ENCODE measurements at places on chromosomes 7 and 10.

DNA sequence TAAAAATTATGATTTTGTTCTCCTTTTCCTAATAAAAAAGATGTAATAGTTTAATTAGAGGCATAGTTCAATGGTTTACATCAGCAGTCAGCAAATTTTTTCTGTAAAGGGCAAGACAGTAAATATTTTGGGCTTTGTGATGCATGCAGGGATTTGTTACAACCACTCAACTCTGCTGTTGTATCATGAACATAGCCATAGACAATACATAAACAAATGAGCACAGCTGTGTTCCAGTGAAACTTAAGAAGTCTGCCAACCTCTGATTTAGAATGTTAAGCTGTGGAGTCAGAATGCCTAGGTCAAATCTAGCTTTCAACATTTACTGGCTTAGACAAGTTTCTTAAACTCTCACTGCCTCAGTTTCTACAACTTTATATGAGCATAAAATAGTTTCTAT is 31.6 kb downstream of the ASZ1 start:
- no peak for DNase-seq

DNA sequence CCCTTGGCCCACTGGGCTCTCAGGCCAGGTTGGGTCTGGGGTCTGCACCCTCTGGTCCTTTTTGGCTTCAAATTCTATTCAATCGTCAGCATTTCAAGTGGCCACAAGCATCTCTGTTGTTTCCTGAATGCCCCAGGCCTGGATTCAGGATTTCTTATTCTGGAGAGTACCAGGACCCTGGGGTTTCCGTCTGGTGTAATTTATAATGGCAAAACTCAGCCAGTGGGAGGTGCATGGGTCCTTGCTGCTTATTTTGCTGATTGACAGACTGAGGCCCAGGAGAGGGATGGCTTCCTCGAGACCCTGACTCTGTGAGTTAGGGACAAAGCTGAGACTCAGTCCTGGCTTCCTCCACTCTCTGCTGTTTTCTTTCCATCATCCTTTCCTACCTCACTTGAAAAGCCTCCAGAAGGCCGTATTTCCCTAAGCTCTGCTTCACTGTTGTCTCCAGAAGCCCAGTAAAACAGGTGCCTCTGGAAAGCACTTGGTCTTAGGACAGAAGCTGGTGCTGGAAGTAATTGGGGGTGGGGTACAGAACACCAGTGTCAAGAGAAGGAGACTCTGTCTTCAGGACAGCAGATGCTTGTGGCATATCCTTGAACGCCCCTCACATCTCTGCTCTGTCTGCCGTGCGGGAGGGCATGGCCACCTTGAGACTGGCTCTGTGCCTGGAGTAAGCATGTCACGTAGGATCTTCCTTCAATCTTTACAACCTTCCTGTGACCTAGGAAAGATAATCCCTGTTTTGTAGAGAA is 39.4 kb upstream of the SH2D4B start:
- no peak for DNase-seq

DNA sequence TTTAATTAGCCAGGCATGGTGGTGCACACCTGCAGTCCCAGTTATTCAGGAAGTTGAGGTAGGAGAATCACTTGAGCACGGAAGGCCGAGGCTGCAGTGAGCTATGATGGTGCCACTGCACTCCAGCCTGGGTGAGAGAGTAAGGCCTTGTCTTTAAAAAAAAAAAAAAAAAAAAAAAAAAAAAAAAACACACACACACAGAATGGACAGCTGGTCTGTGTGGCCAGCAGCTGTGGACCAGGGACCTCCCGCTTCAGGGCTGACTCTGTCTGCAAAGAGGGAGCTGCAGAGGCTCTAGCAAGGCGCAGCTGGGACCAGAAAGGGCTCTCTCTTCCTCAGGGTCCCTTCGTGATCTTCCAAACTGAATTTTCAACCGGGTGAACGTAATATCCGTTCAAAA is 53.6 kb upstream of the DNAAF5 start:
- DNase-seq = no peak

- DNase-seq = no peak
These were observed 11.8 kb upstream of the TNRC18 start for GRCh38 chr7:5435291-5436002.

- DNase-seq = no peak
These were observed at the start of gene ADARB2 for GRCh38 chr10:1737222-1738061. Gene ADARB2 (minus strand): TSS chr10:1737525.

GRCh38 chr7:12638851-12639456 is 48.5 kb upstream of the ARL4A start:
- no peak for DNase-seq

GRCh38 chr7:98230746-98231471 is 19.7 kb downstream of the BHLHA15 start:
- no peak for DNase-seq

GRCh38 chr10:112689327-112690072 is 242.5 kb downstream of the VTI1A start:
- DNase-seq = no peak

DNA sequence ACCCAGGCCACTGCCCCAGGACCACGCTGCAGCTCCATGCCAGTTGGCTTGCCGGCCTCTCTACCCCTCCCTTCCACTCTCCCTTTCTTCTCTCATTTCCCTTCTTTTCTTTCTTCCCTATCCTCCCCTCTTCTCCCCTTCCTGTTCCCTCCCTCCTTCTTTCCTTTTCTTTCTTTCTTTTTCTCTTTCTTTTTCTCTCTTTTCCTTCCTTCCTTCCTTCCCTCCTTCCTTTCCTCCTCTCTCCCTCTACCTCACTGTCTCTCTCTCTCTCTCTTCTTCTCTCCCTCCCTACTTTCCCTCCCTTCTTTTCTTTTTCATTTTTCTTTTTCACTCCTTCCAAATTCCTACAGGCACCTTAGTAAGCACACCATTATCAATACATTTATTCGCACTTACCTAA is 30.3 kb upstream of the R3HCC1L start:
- no peak for DNase-seq

GRCh38 chr10:103658049-103658577 is 164.6 kb downstream of the NEURL1 start:
- DNase-seq = no peak

GRCh38 chr7:120110169-120110568 is 162.8 kb upstream of the KCND2 start:
- DNase-seq = no peak

DNA sequence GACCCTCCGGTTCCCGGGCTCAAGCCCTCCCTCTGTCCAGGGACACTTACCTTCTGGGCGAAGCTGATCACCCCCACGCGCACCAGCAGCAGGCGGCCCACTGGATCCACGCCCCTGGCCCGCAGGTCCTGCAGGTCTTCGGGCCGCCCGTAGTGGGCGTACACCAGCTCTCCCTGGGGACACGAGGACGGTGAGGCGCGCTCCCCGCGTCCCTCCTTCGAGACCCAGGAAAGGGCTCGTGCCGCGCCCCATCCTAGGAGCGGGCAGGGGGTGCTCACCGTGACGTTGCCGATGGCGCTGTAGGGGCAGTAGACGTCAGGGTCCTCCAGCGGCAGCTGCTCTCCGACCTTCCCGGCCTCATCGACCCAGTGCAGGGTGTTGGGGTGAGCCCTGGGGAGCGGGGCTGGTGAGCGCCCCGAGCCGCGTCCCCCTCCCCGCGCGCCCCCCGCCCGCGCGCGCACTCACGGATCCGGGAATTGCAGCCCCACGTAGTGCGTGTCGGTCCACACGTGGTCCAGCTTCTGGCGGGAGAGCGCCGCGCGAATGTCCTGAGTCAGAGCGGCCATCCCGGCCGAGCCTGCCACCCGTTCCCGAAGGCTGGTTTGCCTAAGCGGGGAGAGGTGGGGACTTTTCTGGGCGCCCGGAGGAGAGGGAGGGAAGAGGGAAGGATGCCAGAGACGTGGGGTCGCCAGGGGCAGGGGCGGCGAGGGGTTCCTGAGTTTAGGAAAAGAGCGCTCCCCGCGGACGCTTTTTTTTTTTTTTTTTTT is 8.2 kb downstream of the TFR2 start:
- peak; percentile 75 for DNase-seq

DNA sequence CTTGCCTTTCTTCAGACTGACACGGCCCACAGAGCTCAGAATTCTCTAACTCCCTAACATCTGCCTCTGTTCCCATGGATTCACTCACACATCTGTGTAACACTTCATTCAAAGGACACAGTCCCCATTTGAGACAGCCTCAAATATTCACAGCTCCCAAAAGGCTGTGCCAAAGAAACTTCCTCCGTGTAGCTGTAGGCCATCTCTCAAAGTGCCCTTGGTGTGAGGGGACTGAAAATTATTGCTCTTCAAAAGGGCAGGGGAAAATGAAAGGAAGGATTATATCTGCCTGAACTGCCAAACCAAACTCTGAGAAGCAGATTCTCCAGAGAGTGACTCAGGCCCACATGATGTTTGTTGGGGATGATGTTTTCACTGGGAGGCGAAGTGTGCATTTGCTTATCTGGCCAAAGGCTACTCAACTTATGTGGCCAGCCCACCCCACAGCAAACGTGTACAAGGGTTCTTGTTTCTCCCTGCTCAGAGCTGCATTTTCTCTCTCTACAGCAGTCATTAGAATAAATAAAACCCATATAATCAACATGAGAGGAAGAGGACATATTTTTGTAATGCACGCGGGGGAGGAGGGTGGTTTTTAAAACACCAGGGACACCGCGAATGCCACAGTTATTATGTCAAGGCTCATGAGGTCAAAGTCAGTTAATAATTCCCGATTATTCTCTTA is 302.4 kb upstream of the NFE2L3 start:
- no peak for DNase-seq

DNA sequence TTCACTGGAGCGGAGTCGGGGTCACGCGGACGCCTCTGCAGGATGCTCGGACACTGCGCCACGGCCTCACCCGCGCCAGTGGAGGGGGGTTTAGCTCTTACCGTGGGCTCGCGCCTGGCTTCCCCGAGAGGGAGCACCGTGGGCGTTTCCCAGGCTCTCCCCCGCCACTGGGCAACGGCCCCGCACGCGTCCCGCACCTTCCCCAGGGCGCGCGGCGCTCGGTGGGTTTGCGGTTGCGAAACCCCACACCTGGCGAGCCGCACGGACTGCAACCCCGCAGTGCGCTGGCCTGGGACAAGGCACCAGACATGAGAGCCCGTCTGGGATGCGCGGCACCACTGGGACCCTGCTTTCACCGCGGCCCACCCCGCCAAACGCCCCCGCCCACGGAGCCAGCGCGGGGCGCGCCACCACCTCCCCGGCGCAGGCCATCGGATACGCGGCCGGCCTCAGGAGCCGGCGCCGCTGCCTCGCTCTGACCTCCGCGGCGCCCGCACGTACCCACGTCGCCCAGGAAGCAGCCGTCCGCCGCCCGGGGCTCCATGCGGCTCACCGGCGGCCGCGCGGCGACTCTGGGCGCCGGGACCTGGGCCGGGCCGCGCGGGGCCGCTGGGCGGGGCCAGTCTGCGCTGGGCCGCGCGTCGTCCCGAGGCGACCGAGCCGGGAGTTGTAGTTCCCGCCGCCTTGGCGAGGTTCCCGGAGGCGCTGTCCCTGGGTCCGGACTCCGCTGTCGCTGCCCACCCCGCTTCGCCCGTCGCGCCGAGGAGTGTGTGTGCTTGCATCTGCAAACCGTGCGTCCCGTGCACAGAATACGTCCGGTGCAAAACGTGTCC is at the start of gene ASB13:
Gene ASB13 (minus strand): TSS at position 588 of the 833 bp plus-strand sequence. CDS start 44 bp downstream, at position 544.
- DNase-seq = peak; percentile 85

GRCh38 chr7:28704706-28705105 is 253.4 kb downstream of the TRIL start:
- DNase-seq = no peak

- no peak for DNase-seq
These were observed 14.0 kb upstream of the ADD3 start for GRCh38 chr10:109993551-109994330.

GRCh38 chr7:1103009-1103788 is 15.3 kb downstream of the GPER1 start:
- no peak for DNase-seq

- no peak for DNase-seq
These were observed 60.2 kb downstream of the MKI67 start for GRCh38 chr10:128065881-128066534.

- no peak for DNase-seq
These were observed 75.4 kb downstream of the RABGEF1 start for GRCh38 chr7:66815951-66816350.

GRCh38 chr10:77011874-77012811 is 625.5 kb downstream of the KCNMA1 start:
- no peak for DNase-seq

- no peak for DNase-seq
These were observed 14.1 kb downstream of the ELMO1 start for GRCh38 chr7:37434529-37434928.

GRCh38 chr7:112113913-112114575 is 92.2 kb downstream of the DOCK4 start:
- no peak for DNase-seq

DNA sequence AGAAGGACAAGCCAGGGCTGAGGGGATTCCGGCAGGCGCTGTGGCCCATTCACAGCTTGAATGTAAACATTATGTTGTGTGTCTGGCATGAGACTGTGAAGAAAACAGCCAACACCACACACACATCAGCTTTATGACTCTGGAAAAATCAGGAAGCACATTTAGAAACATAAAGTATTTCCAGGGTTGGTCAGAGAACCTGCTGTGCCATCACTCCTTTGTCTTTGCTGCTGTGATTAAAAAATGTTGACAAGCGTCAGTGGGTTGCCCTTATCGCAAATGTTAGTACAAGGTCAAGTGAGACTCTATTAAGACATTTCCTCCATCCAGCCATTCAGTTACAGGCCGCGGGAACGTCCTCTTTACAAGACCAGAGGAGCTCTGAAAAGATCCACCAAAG is 95.4 kb downstream of the TAX1BP1 start:
- DNase-seq = no peak

DNA sequence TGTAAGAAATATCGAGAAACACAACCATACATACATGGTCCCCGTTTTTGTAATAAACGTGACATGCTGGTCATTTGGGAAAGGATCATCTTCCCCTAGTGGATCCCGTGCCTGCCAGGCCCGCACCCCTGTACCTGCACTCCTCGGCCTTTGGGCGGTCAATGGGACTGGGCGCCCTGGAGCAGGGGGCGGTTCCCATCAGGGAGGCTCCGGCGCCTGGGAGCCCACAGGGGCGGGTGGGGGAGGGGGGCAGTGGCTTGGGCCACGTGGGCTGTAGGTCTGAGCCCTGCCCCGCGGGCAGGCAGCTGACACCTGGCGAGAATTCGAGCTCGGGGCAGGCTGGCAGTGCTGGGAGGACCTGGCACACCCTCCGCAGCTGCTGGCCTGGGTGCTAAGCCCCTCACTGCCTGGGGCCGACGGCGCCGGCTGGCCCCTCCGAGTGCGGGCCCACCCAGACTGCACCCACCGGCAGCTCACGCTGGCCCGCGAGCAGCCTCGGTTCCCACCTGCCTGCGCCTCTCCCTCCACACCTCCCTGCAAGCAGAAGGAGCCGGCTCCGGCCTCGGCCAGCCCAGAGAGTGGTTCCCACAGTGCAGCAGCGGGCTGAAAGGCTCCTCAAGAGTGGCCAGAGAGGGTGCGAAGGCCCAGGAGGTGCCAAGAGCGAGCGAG is 361.6 kb upstream of the GRM3 start:
- DNase-seq = no peak

- DNase-seq = no peak
These were observed 145.7 kb downstream of the RNLS start for GRCh38 chr10:88437411-88437810.
